ENCODE measurements at places on chromosomes 2 and 18.
A peak's percentile ranks its signal among the peaks of the same experiment; 100 is the strongest.

DNA sequence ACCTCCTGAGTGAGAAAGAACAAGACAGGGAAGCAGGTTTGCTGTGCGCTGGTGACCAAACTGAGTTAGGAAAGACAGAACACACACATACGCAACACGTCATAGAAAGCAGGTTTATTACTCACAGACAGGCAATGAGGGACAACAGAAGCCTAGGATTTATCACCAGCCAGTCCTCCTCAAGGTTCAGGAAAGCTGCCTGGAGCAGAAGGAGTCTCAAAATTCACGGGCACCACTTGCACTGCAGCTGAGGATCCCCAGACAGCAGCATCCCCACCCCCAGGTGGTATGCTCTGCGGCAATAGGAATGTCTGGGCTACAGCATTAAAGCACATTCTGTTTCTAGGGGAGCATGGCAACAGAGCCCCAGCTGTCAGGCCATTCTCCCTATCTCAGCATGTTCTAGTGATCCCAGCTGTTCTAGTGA lies 284.4 kb upstream of the RGPD4 start:
- no peak for DNase-seq

GRCh38 chr2:120231974-120232635 lies 8.9 kb upstream of the TMEM185B start:
- peak; percentile 85 for DNase-seq

GRCh38 chr18:28078849-28079248 lies 98.1 kb downstream of the CDH2 start:
- DNase-seq, result no peak

GRCh38 chr18:3924455-3924854 lies 474.5 kb downstream of the TGIF1 start:
- DNase-seq, result no peak

DNA sequence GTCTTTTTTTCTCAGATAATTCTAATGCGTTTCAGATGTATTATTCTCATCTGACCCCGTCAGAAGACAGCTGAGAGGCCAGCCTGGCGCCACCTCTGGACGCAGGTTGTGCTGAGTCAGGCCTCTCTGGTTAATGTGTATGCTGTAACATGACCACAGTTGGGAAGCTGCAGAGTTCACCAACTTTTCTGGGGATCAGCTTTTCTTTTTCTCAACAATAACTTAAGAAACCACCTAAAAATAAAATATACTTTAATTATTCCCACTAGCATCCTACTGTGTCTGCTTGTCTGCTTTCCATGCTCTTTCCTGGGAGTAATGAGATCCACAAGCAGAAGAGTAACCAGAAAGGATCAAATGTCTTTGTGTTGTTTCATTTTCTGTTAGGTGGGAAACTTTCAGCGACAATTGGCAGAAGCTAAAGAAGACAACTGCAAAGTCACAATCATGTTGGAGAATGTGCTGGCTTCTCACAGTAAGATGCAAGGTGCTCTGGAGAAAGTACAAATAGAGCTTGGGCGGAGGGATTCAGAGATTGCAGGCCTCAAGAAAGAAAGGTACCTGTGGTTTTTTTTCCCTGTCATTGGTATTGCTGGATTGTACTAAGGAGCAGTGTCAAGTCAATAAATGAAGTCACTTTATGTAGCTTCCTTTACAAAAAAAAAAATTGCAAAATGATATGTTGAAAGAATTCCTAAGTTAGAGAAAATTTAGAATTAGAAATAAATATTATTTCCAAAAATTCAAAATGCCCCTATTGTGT lies 79.8 kb downstream of the CCDC150 start:
- no peak for DNase-seq

DNA sequence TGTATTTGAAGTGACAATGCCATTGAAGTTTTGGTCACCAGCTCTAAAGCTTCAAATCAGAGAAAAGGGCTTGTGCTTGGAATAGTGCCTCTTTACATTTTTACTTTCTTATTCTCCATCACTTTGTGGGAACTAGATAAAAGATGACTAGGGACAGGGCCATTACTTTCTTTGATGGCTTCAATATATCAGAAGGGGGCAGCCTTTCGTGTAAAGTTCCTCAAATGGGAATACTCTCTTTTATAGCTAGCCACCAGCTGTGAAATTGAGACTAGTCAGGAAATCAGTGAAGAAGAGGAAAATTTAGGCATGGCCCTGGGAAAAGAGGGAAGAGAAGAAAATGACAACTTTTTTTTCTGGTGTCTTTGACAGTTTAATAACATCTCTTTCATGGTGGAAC lies 242.5 kb downstream of the DCC start:
- DNase-seq, result no peak

DNA sequence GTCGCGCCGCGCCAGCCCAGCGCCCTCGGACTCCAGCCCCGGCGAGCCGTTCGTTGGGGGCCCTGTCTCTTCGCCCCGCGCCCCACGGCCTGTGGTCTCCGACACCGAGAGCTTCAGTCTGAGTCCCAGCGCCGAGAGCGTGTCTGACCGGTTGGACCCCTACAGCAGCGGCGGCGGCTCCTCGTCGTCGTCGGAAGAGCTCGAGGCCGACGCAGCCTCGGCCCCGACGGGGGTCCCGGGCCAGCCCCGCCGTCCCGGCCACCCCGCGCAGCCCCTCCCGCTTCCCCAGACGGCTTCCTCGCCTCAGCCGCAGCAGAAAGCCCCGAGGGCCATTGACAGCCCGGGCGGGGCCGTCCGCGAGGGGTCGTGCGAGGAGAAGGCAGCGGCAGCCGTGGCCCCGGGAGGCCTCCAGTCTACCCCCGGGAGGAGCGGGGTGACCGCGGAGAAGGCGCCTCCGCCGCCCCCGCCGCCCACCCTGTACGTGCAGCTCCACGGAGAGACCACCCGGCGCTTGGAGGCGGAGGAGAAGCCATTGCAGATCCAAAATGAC lies 1.4 kb downstream of the PHLPP1 start:
- peak; percentile 49 for DNase-seq

DNA sequence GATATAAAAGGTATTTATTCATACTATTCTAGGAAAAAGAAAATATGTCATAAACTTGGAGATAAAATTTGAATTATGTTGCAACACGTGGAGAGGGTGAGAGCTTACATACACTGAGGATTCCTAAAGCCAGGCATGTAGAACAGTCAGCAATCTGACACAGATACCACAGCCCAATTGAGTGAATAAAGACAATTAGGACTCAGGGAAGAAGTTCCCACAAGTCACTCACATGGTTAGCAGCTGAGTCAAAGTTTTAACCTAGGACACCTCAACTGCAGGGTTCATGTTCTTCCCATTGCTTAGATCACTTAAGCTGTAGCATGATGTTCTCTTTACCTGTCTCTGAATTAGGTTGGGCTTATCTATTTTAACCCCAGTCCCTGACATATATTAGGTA lies 189.5 kb downstream of the CMPK2 start:
- DNase-seq, result no peak

GRCh38 chr18:60070631-60071030 lies 170.8 kb downstream of the PMAIP1 start:
- no peak for DNase-seq

DNA sequence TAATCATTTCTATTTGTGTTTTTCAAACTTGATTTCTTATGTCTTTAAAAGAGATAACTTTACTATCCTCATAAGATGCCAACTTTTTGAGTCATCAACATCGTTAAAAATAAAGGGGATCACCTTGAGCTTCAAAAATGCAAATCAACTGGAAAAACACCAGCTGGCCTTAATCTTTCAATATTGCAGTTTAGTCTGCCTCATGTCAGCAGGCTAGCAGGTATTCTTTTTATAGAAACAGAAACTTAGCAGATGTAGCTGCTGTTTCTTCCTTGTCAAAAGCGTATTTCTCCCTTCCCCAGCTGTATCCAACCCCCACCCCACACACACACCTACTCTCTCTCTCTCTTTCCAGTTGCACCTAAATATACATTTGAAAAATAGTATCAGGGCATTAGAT lies 154.1 kb upstream of the ZNF804A start:
- no peak for DNase-seq
